ENCODE measurements at places on chromosomes 12 and 14.

DNA sequence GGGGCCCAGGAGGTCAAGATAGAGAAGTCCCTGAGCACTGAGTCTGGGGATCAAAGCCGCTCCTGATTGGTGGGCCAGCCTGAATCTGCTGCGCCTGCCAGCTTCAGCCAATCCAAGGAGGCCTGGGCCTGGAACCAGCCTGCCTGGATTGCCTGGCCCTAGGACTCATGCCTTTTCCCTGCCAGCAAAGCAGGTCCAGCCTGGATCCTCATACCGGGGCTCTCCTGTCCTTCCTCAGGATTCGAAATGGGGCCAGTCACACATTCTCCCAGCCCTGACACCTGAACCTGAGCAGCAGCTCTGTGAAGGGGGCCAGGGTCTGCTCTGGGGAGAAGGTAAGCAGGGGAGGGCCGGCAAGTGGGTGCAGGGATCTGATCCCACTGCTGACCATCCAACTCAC is 81.9 kb downstream of the NINJ2 start:
- DNase-seq = no peak

- DNase-seq = no peak
These were observed 95.5 kb upstream of the PDE3A start for GRCh38 chr12:20272801-20273200.

- DNase-seq = no peak
These were observed 34.7 kb downstream of the APPL2 start for GRCh38 chr12:105201299-105201698.

GRCh38 chr12:51505360-51506105 is 80.9 kb downstream of the SLC4A8 start:
- DNase-seq = no peak

DNA sequence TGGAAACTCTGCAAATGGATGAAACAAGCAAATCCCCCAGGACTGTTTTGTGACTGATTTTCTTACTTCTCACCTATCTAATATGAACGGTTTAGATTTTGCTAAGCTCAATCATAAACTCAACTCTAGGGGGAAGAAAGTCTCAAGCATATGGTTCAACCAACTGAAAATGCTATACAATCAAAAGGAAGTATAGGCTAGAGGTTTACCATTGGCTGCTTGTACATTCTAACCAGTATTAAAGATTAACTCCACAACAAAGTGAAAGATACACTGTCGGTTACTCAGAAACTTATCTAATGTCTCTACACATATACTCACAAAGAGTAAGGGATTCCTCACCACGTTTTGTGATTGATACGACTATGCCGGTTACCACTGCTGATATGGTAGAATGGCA is 281.8 kb upstream of the SOX5 start:
- DNase-seq = no peak

DNA sequence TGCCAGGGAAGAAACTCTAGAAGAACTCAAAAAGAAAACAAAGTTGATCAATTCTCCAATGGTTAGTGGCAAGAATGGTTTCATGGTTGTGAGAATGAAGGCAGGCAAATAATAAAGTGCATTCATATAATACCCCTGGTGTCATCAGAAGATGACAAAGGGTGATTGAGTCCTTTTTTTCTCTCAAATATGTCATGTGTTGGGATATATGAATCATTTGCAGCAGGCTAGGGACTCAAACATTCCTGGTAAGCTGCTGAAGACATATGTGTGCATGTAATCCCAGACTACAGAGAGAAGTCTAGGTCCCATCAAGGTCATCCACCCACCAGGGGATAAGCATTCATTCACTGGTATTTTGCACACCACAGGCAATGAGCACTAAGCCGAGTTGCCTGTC is 82.4 kb upstream of the MYF6 start:
- DNase-seq = no peak

DNA sequence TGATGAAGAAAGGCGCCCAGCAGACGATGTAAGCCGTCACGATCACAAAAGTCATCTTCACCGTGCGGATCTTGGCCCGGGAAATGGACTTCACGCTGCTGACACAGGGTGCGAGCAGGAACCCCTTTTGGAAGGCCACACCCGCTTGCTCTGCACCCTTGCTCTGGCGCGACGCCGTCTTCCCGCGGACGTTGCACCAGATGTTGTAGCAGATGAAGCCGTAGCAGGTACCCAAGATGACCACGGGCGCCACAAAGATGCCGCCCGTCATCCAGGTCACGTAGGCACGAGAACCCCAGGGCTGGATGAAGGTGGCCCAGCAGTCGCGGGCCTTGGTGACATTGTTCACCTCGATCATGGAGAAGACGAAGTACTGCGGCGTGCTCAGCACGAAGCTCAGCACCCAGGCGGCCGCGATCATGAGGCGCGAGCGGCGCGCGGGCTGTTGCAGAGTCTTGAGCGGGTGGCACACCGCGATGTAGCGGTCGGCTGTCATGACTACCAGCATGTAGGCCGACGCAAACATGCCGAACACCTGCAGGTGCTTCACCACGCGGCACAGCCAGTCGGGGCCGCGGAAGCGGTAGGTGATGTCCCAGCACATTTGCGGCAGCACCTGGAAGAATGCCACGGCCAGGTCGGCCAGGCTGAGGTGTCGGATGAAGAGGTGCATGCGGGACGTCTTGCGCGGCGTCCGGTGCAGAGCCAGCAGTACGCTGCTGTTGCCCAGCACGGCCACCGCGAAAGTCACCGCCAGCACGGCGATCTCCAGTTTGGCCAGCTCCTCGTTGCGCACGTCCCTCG is 890 bp downstream of the AVPR1A start:
- DNase-seq = no peak

Data from anterior cingulate cortex (tissue), 58 donors.